Glutamatergic neuron (in vitro differentiated cells): ENCODE measurements at places on chromosomes 12 and 14.

DNA sequence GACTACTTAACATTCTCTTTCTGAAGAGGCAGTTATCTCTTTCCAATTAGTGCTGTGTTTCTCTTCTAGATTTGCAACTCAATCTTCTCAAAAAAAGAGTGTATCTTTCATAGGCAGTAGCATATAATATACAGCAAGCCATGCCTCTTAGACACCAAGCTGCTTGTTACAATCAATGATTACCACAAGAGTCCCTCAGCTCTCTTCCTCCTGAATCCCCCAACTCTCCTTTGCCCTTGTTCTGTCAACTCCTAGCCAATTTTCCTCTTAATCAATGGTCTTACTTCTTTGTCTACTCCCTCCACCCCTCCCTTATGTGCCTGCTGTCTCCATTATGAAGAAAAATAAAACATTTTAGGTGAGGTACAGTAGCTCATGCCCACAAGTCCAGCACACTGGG, 2.6 kb downstream of the TMTC1 start:
- no peak for DNase-seq

GRCh38 chr12:45773747-45774146, 44.2 kb downstream of the ARID2 start:
- DNase-seq: no peak

GRCh38 chr14:76227450-76228050, 75.8 kb downstream of the GPATCH2L start:
- no peak for DNase-seq

- DNase-seq: peak; percentile 71
Measured at GRCh38 chr12:53190108-53190729, 9.5 kb upstream of the CSAD start.

GRCh38 chr12:21434699-21435098, 2.8 kb upstream of the PYROXD1 start:
- no peak for DNase-seq

DNA sequence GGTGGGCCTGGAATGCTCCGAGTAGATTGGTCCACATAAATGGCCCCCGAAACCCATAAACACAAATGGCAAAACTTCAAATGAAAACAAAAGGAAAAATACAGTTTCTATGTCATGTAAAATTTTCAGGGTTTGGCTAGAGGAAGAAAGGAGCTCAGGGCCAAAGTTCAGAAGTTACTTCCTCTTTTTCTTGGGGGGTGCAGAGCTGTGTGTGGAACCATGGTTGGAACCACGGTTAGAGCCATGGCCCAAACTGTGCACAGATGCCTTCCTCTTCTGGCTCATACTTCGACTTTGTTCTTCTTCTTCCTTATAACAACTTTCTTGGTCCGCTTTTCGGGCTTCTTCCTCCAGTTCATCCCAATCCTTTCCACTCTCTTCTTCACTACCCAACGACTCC, 51.7 kb downstream of the MGST1 start:
- no peak for DNase-seq

DNA sequence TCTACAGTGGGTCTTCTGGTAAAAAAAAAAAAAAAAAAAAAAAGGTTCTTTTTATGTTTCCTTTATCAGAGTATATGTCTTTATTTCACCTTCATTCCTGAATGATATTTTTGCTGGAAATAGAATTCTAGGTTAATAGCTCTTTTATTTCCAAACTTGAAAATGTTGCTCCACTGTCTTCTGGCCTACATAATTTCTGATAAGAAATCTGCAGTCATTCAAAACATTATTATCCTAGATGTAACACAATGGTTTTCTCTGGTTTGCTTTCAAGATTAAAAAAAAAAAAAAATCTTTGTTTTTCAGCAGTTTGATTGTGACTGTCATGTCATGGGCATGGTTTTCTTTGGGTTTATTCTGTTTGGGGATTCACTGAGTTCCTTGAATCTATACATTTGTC, 19.5 kb downstream of the DCP1B start:
- no peak for DNase-seq

DNA sequence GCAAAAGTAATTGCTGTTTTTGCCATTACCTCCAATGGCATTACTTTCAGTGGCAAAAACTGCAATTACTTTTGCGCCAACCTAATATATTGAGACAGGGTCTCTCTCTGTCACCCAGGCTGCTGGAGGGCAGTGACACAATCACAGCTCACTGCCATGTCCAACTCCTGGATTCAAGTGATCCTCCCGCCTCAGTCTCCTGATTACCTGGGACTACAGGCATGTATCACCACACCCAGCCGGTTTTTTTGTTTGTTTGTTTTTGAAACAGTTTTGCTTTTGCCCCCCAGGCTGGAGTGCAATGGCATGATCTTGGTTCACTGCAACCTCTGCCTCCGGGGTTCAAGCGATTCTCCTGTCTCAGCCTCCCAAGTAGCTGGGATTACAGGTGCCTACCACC, 15.7 kb upstream of the KDM2B start:
- no peak for DNase-seq

DNA sequence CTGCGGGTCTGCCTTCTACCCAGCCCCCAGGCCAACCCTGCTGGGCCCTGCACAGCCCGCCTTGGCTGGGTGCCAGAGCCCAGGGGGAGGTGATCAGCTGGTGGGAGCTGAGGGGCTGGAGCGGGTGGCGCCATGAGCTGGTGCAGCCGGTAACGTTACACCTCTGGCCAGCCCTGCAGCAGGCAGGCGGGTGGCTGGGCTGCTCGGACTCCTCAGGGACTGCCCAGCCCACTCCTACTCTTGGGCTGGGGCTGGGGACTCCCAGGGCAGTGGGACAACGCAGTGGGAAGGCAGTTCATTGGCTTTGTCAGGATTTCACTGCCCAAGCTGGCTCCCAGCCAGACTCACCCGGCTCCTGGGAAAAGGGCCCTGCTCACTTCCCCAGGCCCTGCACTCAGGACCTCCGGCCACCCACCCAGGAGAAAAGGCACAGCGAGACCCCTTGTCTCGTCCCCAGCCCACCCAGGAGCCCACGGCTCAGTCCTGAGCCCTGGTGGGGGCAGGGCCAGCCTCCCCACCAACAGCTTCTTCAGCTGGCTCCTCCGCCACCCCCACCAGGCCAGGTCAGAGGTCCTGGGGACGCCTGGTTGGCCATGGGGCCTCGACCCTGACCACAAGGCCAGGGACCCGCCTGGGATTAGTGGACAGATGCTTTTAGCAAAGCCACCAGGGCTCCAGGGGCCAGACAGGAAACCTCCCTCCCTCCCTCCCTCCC, 1.0 kb downstream of the PGF start:
- peak; percentile 54 for DNase-seq

GRCh38 chr12:53208435-53208834, 1.4 kb upstream of the ITGB7 start:
- DNase-seq: no peak

GRCh38 chr14:51628238-51628637, 23.5 kb upstream of the FRMD6 start:
- no peak for DNase-seq

GRCh38 chr14:71523630-71524319, 408.5 kb upstream of the RGS6 start:
- DNase-seq: no peak

GRCh38 chr12:20757-21156, 45.8 kb upstream of the IQSEC3 start:
- DNase-seq: no peak

DNA sequence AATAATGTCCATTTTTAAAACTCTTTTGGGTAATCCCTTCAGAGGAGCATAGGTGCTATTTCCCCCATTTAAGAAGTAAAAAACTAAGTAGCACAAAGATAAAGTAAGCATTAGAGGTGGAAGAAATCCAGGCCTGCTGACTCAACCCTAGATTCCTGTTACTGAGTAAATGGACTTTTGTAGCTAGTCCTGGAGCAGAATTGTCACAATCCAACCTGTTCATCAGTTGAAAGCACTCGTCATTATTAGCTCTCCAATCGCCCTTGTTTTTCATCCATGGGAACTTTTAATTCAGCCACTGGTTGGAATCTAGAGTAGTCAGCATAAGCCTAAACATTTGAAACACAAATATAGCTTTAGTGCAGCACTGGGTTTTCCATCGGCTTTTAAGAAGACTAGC, 139.5 kb upstream of the AMIGO2 start:
- DNase-seq: no peak

GRCh38 chr12:52971679-52972329, 22.9 kb downstream of the KRT18 start:
- no peak for DNase-seq
